ENCODE measurements at places on chromosomes 5 and 9. TPM values are rescaled to one million over a fixed set of nuclear protein-coding genes. Genes with fewer than 3 reads are reported as not detected.

DNA sequence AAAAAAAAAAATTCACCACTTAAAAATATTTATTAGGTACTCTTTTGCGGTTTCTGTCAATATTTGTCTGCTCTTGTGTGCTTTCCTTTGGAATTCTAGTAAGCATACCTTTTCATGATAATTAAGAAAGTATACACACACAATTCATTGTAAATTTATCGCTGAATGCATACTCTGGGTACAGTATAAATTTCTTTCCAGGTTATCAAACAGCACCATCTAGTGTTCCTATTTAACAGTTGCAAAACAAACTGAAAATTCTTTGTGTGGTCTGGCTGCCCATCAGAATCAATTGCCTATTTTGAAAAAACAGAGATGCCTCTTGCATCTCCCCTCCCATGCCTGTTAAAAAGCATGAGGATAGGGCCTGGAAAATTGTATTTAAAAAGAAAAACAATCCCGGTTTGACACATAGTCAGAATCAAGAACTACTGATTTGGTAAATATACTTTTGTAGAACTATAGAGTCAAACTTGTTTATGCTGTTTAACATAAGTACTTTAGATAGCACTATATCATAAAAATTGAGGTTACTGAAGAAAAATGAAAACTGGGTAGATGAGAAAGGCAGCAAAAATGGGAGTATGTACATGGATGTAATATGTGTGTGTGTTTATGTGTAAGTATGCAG, 16.2 kb downstream of the PGGT1B start:
- no peak for DNase-seq

- DNase-seq, result no peak
Observed at GRCh38 chr5:91957666-91958065, 574.5 kb upstream of the ARRDC3 start.

- DNase-seq, result peak; percentile 76
Observed at GRCh38 chr5:172597755-172598155, 43.3 kb upstream of the NEURL1B start.

NEUROG1 gene
- polyA plus RNA-seq, result not detected

NTRK2 gene
- 1.1 TPM for polyA plus RNA-seq

DDX4 gene
- polyA plus RNA-seq, result not detected

All from heart left ventricle (tissue), 16 donors.